Sigmoid colon (tissue), 7 donors: ENCODE measurements at places on chromosomes 3 and 15.

GRCh38 chr15:69475769-69476358, 23.2 kb downstream of the RPLP1 start:
- DNase-seq: peak; percentile 85

DNA sequence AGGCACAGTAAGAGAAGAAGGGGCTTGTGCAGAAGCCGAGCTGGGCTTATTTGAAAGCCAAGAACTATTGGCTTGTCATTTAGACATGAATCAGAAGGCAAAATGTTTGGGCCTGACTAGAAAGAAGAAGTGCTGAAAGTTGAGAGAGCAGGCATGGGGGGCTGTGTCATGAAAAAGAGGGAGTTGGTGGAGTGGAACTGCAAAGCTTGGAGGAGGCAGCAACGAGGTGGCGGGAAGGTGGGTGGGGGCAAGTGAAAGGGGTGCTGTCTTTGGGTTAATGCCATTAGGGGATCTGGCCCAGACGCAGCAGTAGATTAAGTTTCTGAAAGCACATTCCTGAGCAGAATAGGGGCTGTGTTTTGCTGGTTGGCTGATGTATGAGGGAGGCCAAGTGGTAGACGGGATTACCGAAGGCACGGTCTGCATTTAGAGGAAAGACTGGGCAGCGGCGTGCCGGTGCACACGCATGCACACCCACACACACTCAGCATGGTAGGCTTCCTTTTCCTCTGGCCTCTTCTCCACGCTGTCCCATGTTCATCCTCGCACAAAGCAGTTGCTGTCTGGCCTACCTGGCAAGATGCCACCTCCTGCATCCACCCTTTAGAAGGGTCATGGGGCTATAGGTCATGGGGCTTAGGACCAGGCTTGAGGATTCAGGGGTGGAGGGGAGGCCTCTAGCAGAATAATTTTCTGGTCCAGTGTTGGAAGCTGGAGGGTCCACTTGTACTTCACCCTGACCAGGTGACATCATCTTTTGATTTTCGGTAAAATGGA, 43.0 kb downstream of the BOC start:
- DNase-seq: peak; percentile 71

DNA sequence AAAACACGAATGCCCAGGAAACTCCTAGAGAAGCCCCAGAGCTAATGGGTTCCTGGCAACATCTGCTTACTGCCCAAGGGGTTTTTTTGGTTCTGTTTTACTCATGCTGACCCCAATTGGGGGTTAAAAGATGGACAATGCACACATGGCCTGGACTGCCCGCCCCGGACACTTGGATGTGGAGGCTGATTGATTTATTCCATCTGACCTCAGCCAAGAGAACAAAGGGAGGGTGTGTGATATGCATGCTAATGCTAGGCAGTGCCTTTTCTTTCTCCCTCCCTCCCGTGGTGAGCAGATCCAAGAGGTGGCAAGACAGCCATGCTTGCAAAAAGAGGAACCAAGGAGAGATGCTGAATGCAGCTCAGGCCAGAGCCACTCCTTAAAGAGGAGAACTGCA, 3.3 kb upstream of the LRTM1 start:
- no peak for DNase-seq

- peak; percentile 61 for DNase-seq
Measured at GRCh38 chr15:100175406-100176114, 166.2 kb downstream of the ADAMTS17 start.

DNA sequence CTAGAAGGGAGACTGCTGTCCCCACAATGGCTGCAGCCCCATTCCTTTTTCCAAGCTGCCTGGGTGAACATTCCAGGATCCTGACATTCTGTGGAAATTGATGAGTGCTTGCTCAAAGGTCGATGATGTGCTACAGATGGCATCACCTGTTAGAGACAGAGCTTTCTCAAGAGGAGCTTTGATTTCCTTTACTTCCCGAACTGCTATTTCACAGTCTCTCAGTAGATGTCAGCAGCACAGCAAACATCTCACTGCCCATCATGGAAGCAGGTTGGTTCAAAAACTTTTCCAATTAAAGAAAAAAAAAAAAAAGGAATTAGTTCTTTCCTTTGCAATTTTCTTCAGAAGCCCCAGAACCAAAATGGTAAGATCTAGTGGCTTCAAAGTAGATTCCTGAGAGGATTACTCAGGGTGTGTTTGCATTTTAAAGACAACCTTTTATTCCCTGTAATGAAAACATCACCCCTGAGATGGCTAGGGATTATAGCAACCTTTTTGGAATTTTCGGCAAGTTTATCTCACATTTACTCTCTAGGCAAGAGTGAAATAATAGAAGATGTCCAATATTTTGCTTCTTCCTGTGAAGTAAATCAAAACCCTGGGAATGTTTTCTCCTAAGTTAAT, 44.8 kb downstream of the POLR2M start:
- no peak for DNase-seq
